ENCODE measurements at places on chromosomes 1 and 21.

GRCh38 chr21:44817914-44818639, at the start of gene SUMO3:
SUMO3 (minus strand) TSS chr21:44818062; CDS start chr21:44817968, 94 bp downstream.
- DNase-seq: peak; percentile 69

- no peak for DNase-seq
Observed at GRCh38 chr1:50272912-50273311, 150.3 kb downstream of the DMRTA2 start.

GRCh38 chr1:235940285-235940684, 73.6 kb upstream of the LYST start:
- no peak for DNase-seq

GRCh38 chr1:90502696-90503095, 214.4 kb downstream of the BARHL2 start:
- no peak for DNase-seq

DNA sequence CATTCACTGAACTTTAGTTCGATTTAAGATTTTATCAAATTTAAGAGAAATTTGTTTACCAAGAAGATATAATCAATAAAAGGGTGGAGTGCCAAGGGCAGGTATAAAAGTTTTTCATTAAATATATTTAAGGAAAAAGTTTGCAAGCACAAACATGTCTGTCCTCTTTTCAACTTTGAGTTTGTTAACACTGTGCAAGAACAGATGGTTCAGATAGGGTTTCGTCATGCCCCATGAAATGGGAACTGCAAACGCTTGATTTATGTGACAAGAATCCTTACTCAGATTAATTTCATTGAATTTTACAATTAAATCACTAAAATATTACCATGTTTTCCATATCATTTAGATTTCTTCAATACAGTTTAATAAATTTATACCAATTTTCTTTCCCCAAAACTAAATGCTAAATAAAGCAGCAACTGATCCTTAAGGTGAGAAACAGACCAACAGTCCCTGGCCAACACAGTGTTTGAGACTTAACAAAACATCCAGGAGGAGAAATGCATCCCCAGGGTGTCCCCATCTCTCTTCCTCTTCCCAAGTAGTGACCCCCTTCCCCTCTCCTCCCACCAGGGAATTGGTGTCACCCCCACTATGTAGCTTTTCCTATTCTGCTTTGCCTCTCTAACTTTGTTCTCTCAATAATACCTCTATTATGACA, 292.9 kb downstream of the LTN1 start:
- DNase-seq: no peak

GRCh38 chr1:229447809-229448252, 13.9 kb upstream of the ACTA1 start:
- peak; percentile 12 for DNase-seq

GRCh38 chr1:223512057-223512456, 118.8 kb downstream of the CCDC185 start:
- no peak for DNase-seq

DNA sequence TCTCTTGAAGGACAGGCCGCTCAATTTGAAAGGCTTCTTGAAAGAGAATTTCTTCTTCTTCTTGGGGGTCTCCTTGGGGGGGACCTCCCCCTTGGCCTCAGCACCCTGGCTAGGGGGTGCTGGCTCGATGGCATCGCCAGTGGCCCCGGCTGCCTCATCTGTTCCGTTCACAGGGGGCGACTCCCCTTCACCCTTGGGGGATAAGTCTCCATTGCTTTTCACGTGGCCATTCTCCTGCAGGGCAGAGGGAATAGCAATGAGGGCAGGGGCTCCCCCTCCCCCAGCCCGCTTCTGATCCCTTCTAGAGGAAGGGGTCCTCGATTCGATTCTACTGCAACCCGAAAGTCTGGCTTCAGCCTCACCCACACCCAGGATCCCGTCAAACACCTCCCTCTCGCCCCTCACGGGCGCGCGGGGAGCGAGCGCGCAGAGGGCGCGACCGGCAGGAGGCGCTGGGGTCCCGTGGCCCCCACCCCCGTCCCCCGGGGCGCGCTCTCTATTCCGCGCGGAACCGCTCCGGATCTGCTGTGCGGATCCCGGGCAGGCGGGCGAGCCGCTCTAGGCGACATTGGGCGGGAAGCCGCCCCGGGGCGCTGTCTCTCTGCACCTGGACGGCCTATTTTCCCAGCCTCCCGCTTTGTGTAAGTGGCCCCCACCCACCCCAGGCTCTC, 1.0 kb downstream of the MARCKSL1 start:
- DNase-seq: peak; percentile 50

GRCh38 chr21:44455524-44456213, 359 bp downstream of the LRRC3 start:
- DNase-seq: no peak

- DNase-seq: no peak
Observed at GRCh38 chr1:43937179-43937865, 3.7 kb downstream of the ARTN start.

GRCh38 chr1:68907491-68907890, 410.6 kb upstream of the DEPDC1 start:
- DNase-seq: no peak

DNA sequence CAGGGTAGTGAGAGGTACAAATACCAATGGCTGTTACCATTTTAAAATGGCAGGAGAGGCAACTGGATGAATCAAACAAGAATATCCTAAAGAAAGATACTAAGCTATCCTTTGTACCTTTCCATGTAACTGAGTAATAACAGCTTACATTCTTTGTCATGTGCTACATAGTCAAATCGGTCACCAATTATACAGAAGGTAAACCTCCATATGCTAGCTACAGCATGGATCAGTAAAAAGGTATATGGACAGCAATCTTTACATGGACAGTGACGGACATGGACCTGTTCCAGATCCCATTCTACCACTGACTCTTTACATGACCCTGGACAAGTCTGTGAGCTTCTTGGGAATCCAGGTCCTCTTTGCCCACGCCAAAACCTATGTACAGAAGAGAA, 13.4 kb upstream of the MRPL9 start:
- DNase-seq: no peak

- DNase-seq: no peak
Observed at GRCh38 chr1:220550811-220551399, 23.0 kb downstream of the MARK1 start.

- no peak for DNase-seq
Observed at GRCh38 chr21:43771199-43771675, 4.9 kb downstream of the CSTB start.

GRCh38 chr1:58769809-58770320, 14.0 kb downstream of the JUN start:
- DNase-seq: no peak

DNA sequence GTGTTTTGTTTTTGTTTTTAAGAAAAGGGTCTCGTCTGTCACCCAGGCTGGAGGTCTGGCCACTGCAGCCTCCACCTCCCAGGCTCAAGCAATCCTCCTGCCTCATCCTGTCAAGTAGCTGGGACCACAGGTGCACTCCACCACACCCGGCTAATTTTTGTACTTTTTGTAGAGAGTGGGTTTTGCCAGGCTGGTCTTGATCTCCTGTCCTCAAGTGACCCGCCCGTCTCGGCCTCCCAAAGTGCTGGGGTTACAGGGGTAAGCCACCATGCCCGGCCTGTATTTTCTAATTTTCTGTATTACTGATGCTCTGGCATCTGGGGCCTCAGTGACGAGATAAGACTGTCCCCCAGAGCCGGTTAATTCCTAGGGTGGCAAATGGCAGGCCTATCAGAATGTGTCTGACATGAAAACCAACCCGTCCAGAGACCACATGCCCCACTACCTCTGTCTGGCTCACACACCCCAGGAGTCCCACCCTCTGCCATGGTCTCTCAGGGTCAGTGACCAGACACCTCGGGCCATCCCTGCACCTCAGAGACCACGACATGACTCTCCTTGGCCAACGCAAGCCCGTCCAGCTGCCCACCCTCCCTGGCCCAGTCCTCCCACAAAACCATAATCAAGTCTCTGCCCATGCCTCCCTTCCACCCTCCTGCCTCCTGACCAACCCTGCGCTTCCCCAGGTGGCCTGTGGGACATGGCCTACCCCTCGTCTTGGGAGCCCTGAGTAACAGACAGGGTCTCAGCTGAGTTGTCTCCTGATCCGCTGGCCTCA, 12.5 kb downstream of the NPHP4 start:
- DNase-seq: no peak

DNA sequence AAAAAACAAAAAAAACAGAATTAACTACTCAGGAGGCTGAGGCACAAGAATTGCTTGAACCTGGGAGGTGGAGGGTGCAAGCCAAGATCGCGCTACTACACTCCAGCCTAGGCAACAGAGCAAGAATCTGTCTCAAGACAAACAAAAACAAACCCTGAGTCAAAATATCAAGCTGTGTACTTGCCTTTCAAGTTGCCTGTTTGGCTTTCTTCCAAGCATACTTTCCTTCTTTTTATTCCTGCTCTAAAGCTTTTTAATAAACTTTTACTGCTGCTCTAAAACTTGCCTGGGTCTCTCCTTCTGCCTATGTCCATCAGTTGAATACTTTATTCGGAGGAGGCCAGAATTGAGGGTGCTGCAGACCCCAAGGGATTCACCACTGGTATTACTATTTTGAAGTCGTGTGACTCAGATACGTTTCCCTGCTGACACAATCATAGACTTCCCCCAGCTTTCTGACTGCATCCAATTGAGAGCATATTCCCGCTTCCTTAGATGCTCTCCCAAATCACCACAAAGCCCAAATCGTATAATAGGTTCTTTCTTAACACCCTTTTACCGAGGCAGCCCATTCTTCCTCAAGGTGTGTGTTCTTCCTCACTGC, 3.5 kb upstream of the ACBD6 start:
- no peak for DNase-seq

DNA sequence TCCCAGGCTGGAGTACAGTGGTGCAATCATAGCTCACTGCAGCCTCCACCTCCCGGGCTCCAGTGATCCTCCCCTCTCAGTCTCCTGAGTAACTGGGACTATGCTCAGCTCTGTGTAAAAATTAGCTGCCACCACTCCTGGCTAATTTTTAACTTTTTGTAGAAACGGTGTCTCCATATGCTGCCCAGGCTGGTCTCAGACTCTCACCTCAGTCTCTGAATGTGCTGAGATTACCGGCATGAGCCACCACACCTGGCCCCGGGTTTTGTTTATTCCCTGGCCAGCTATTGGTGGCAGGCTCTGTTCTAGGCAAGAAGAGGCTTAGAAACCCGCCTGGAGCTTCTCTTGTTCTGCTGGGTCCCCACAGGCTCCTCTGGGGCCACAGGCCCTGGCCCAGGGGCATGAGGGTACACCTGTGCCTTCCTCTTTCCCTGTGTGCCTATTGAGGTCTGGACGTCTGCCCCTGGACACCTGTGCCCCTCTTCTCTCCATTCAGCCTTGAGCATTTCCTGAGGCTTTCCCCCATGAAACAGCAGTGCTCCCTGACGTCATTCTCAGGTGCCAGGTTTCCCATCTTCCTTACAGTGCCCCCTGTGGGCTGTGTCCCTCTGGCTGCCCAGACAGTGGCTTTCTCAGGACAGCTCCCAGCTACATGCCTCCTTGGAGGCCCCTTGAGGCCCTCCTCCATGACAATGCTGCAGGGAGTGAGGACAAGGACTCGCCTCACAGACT, 57.5 kb downstream of the PCP4 start:
- DNase-seq: no peak

GRCh38 chr1:4597020-4597419, 57.4 kb upstream of the AJAP1 start:
- no peak for DNase-seq

- no peak for DNase-seq
Observed at GRCh38 chr1:37035014-37035691, 838 bp upstream of the GRIK3 start.

DNA sequence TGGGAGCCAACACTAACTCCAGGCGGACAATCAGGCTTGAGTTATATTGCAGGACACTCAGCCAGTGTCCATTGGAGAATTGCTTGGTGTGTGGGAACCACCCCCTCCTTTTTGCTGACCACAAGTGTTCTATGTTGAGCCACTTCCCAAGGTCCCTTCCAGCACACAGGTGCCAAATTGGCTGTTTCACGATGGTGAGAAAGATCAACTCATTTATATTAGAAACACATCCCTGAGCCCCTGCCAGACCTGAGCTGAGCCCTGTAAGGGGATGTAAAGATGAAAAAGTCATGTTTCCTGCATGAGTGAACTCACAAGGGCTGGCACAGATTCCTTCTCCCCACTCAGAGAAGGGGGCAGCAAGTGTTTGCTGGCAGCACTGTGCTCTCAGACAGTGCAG, 96.5 kb downstream of the KCNN3 start:
- DNase-seq: no peak

DNA sequence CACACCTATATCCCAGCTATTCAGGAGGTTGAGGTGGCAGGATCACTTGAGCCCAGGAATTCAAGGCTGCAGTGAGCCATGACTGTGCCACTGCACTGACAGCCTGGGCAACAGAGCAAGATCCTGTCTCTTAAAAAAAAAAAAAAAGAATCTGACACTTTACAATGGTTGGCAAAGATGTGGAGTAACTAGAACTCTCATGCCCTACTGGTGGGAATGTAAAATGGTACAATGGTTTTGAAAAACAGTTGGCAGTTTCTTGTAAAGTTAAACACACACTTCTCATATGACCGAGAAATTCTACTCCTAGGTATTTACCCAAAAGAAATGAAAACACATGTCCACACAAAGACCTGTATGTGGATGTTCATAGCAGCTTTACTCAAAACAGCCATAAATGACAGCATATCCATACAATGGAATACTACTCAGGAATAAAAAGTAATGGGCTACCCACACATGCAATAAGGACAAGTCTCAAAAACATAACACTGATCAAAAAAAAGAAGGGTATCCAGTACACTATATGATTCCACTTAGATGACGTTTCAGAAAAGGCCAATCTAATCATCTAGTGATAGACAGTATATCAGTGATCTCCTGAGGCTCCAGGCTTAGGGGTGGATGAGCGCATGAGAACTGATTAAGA, 58.1 kb downstream of the HLCS start:
- peak; percentile 31 for DNase-seq

- no peak for DNase-seq
Observed at GRCh38 chr1:164905869-164906268, 346.9 kb downstream of the PBX1 start.

- no peak for DNase-seq
Observed at GRCh38 chr1:53580009-53580400, 120.8 kb downstream of the DMRTB1 start.

- DNase-seq: no peak
Observed at GRCh38 chr1:31299365-31299764, 2.5 kb downstream of the ZCCHC17 start.

DNA sequence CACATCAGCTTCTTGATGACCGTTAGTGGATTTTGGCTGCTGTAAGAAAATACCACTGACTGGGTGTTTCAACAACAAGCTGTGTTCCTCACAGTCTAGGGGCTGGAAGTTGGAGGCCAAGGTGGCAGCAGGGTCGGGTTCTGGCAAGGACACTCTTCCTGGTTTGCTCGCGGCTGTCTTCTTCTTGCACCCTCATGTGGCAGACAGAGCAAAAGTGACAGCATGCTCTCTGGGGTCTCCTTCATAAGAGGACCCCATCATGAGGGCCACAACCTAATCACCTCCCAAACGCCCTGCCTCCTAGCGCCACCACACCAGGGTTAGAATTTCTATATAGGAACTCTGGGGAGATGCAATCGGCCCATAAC, 18.6 kb upstream of the TSPEAR start:
- DNase-seq: no peak

DNA sequence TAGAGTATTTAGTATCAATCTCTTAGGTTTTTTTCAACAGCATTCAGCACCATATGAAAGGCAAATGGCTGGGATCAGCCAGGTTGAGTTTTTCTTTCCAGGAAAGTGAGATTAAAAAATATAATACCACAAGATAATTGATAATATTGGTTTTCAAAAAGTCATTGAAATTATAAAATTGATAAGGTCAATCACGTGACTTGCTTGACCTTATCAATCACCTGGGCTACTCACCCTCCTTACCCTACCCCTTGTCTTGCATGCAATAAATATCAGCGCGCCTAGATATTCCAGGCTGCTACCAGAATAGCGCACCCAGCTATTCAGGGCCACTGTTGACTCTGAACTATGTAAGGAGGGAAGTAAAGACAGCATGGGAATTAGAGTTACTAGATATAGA, 31.5 kb downstream of the EBNA1BP2 start:
- no peak for DNase-seq
